Adrenal gland (tissue), 19 donors: ENCODE measurements at places on chromosomes 2 and 18.

- DNase-seq, result no peak
Measured at GRCh38 chr2:36489281-36489680, 108.7 kb downstream of the FEZ2 start.

DNA sequence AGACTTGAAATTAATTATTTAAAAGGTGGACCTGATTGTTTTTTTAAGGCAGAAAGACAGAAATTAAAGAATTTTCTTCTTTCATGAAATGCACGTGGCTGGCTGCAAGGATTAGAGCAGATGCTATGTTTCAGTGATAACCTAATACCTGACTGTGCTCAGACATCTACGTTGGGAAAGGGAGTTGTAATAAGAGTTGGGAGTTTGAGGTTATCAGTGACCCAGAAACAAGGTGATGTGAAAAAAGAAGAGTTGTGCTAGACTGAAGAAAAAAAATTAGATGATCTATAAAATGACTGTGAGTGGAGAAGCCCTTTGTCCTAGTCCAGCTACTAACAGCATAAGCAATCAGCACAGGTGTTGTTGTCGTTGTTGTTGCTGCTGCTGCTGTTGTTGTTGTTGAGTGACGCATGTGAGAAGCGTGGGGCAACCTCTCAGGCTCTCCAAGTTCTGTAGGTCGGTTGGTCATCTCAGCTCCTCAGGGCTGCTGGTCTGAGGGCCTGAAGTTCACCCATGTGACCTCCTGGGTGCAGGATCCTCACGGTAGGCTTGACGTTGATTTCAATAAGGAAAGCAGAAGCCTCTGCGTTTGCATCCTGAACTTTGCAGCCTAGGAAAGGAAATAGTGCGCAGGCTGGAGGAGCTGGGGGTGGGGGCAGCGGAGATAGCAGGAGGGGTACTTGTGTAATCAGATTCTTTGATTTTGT, 7.6 kb downstream of the POU3F3 start:
- DNase-seq, result no peak

DNA sequence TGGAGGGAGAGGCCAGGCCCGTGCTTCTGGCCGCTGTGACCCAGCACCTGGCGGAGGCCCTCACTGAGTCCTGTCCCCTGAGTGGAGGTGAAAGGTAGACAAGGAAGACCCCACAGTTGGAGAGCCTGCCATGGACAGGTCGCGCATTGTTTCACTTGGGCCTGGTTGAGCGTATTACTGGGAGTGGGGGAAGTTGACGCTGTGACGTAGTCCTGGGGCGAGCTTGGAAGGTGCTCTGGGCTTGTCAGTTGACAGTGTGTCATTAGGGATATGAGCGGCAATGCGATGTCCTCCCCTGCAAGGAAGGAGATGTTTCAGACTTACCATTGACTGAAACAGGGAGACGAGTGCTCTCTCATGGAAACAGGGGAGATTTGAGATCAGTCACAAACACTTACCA, 127.1 kb downstream of the SH3RF3 start:
- no peak for DNase-seq

DNA sequence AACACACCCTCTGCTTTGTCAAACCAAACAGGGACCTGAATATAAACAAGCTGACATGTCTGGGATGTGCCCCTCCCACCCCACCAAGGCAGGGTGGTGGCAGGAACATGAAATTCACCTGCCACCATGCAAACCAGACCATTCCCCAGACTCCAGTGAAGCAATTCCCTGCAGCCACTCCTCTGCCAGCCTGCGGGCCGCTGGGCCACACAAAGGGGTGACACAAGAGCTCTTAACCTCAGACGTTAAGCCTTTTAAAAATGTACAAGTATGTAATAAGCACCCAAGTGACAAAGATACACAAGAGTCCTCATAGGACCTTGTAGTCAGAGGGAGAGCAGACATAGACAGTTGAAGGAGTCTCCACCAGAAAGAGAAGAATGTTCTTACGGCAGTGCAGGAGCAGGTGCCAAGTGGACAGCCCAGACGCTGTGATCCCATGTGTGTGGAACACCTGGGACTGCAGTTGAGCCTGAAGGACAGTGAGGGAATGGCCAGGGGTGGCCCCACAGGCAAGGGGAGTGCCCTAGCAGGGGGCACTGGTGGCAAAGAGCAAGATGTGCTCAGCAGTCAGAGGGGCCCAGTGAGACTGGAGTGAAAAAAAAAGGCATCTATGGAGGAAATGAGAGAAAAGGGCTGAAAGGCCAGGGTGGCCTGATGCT, 36.9 kb downstream of the CRACDL start:
- no peak for DNase-seq

DNA sequence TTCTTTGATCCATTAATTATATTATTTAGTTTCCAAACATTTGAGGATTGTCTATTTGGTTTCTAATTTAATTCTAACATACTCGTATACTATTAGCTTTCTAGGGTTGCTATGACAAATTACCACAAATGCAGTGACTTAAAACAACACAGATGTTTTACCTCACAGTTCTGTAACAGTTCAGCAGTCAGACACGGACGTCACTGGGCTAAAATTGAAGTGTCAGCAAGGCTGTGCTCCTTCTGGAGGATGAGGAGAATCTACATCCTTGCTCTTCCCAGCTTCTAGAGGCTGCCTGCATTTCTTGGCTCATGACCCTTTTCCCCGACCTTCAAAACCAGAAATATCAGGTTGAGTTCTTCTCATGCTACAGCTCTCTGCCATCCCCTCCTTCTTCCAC, 117.6 kb downstream of the TFCP2L1 start:
- DNase-seq, result no peak

DNA sequence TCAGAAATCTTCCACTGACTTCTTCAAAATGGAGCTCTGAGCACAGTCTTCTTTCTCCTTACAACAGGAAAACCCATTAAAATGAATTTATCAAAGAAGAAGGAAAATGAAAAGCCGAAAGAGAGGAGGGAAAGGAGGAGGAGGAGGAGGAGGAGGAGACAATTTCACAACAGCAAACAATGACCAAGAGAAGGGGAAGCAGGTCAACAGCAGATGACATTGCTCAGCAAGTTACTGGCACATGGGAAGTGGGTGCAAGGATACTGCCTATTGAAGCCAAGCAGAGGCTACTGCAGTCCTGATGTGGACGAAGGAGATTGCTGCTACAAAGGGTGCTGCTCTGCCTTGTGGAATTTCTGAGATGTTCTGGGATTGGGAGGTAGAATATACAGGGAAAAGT, 268.2 kb upstream of the FBXO11 start:
- DNase-seq, result peak; percentile 37

- DNase-seq, result no peak
Measured at GRCh38 chr18:28003451-28003850, 173.5 kb downstream of the CDH2 start.

- no peak for DNase-seq
Measured at GRCh38 chr2:130767408-130767775, 12.1 kb downstream of the AMER3 start.

DNA sequence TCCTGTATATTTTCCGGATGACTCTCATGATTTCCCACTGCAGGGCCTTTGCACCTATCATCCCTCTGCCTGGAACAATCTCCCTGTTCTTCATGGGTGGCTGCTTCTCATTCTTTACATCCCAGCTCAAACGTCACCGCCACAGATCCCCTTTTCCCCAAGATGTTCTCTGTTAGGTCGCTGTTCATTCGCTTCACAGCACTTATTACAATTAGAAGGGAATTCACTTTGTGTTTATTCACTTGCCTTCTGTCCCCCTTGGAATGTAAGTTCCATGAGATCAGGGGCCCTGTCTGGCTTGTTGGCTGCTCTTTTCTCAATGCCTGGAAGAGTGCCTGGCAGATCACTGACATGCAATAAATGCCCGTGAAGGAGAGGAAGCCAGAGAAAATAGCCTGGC, 106.7 kb downstream of the FOXI3 start:
- DNase-seq, result no peak

GRCh38 chr2:112065966-112066365, 10.9 kb downstream of the TMEM87B start:
- no peak for DNase-seq

- no peak for DNase-seq
Measured at GRCh38 chr2:554444-554843, 122.8 kb downstream of the TMEM18 start.

DNA sequence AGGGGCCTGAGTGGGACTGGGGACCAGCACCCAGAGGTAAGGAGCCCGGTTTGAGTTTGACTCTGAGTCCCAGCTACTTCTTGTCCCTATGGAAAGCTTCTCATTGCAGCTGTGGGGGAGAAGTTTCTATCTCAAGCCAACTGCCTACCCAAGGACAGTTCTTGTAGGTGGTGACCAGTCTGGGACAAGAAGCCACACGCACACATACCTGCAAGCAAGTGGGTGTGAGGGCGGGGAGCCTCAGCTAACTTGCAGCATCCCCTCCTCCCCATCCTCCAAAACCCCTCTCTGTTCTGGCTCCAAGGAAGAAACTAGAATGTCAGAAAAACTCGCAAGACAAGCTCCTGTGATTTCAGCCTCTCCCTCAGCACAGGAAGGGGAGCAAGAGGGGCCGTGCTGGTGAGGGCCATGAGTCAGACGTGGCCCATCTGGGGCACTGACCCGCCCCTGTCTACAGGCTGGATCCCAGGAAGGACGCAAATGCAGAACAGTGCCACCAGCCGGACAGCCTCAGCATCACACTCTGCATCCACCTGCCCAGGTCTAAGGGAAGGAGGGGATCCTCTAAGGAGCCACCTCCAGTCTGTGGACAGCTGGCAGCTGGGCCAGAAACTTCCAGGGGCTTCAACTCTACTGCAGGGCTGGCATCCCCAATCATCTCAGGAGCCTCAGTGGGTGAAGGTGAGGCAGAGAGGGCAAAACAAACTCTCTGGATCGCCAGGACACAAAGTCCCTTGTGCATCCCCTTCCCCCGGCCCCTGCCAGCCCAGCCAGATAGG, 103.4 kb downstream of the TNS1 start:
- DNase-seq, result peak; percentile 94

- DNase-seq, result no peak
Measured at GRCh38 chr2:149627111-149627801, 39.7 kb upstream of the MMADHC start.

DNA sequence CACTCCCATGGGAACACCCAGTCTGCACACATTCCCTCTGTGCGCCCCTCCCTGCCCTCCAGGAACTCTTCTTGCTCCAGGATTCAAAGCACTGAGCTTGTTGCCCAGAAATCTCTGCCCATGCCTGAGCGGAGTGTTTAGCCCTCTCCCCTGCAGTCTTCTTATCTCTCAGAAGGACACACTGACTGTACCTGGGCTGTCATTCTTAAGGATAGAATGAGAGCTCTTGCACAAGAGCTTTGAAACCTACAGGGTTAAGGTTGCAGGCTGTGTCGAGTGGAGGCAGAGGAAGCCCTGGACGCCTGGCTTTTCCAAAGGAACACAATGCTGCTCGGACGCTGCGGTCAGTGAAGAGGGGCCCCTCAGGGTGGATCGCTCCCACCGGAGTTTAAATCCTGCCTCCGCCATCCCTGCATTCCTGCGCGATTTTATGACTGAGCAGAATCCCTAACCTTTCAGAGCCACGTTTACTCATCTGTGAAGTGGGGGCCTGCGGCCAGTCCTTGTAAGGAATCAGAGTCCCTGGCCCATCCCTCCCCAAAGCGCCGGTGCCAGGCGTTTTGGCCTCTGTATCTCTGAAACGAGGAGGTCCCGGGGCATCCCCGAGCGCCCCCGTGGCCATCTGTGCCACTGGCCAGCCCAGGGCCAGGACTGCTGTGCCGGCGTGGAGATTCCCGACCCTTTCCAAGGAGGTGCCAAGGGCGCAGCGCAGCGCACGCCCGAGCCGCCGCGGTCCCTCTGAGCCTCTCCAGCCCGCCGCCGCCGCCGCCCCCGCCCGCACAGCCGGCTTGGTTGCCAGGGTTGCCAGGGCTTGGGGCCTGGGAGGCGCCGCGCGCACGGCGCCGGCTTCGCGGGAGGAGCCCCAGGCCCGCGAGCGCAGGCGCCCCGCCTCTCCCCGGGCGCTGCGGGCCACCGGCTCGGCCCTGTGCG, 58.9 kb downstream of the FAM168B start:
- DNase-seq, result no peak

- no peak for DNase-seq
Measured at GRCh38 chr18:34807106-34807796, 97.2 kb downstream of the DTNA start.

DNA sequence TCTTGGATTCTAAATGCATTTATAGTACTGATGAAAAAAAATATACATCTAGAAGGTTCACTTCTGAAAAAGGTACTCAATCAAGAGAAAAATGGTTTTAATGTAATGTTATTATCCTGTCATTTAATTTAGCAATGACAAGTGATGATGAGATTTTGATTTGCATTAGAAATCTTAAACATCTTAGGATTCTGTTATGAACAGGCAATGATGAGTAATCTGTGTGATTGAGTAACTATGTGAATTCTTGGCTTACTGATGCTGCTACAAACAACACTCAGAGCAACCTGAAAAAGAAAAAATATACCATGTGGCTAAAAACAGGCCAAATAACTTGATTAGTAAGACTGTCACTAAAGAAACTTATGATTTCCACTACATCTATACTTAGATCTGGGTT, 30.1 kb downstream of the RBKS start:
- no peak for DNase-seq

- DNase-seq, result no peak
Measured at GRCh38 chr2:23607925-23608324, 222.9 kb downstream of the KLHL29 start.

GRCh38 chr18:56273541-56274219, 364.7 kb downstream of the TXNL1 start:
- DNase-seq, result no peak

- DNase-seq, result no peak
Measured at GRCh38 chr2:182090486-182090885, 104.8 kb downstream of the PPP1R1C start.

DNA sequence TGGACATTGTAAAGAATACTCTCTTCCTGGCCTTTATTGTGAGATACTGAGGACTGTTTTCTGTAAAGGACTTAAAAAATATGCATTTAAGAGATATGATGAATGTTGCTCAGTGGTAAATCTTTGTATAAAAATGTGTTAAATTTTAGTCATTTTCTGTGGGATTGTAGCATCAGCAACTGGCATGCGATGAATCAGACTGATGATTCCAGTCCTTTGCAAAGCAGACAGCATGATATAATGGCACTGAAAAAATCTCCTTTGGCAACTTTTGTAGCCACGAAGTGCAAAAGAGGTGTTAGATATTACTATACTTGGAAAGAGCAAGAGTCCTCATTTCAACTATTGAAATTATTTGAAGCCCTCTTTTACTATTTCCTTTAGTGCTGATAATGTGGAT, 678.7 kb downstream of the PLCL1 start:
- no peak for DNase-seq

- no peak for DNase-seq
Measured at GRCh38 chr2:40367032-40367431, 84.9 kb downstream of the SLC8A1 start.

GRCh38 chr2:57576983-57577382, 469.6 kb upstream of the VRK2 start:
- no peak for DNase-seq

- no peak for DNase-seq
Measured at GRCh38 chr2:163613266-163613731, 122.5 kb downstream of the FIGN start.

- no peak for DNase-seq
Measured at GRCh38 chr2:54503192-54503591, 47.1 kb downstream of the SPTBN1 start.

- DNase-seq, result no peak
Measured at GRCh38 chr18:47323158-47323557, 71.7 kb upstream of the SKOR2 start.
